Hypothalamus (tissue), 51 donors: ENCODE measurements at places on chromosomes 12 and 14.

- DNase-seq = no peak
Measured at GRCh38 chr12:118685983-118686607, 295.2 kb upstream of the SRRM4 start.

- no peak for DNase-seq
Measured at GRCh38 chr12:57539134-57539768, 7.7 kb downstream of the DCTN2 start.

DNA sequence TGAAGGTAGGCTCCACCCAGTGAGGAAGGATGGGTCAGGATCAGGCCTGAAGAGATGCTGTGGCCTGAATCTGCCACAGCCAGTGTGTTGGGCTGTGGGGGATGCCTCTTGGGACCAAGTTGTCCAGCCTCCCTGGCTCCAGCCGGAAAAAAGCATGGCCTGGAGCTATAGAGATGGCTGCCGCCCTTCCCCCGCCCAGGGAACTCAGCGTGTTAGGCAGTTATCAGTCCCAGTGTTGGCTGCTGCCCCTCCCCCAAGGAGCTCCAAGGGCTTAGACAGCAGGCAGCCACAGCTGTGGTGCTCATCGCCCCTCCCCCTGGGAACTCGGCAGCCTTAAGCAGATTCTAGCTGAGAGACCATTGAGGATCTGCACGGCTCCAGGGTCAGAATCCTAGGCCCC is 158.0 kb downstream of the CAPZA3 start:
- DNase-seq = no peak

GRCh38 chr14:49954171-49954631 is 61.3 kb downstream of the ARF6 start:
- no peak for DNase-seq

- no peak for DNase-seq
Measured at GRCh38 chr12:32285489-32285888, 113.9 kb upstream of the FGD4 start.

GRCh38 chr12:108788911-108789310 is 57.6 kb upstream of the CORO1C start:
- DNase-seq = no peak

- no peak for DNase-seq
Measured at GRCh38 chr12:31966558-31967205, 7.5 kb downstream of the RESF1 start.

DNA sequence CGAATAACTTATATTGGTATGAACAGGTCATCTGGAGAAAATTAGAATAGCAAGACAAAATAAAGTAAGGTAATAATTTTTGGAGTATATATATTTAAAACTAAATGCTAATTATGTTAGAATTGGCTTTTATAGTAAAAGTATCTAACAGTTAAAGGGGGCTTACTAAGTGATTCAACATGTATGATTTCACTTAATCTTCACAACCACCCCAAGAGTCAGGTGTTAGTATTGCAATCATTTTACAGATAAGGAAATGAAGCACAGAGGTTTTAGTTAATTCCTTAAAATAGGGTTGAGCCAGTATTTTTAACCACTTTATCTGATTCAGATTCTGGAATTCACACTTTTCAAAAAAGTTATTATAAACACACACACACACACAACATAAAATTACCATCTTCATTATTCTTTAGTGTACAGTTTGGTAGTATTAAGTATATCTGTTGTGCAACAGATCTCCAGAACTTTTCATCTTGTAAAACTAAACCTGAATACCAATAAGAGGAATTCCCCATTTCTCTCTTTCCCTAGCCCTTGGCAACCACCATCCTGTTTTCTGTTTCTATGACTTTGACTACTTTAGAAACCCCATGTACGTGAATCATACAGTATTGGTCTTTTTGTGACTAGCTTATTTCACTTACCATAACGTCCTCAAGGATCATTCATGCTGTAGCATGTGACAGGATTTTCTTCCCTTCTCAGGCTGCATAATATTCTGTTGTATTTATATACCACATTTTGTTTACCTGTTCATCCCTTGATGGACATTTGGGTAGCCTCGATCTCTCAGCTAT is 12.5 kb downstream of the A2M start:
- DNase-seq = no peak

- DNase-seq = no peak
Measured at GRCh38 chr14:96203635-96204034, 1.0 kb upstream of the BDKRB2 start.

DNA sequence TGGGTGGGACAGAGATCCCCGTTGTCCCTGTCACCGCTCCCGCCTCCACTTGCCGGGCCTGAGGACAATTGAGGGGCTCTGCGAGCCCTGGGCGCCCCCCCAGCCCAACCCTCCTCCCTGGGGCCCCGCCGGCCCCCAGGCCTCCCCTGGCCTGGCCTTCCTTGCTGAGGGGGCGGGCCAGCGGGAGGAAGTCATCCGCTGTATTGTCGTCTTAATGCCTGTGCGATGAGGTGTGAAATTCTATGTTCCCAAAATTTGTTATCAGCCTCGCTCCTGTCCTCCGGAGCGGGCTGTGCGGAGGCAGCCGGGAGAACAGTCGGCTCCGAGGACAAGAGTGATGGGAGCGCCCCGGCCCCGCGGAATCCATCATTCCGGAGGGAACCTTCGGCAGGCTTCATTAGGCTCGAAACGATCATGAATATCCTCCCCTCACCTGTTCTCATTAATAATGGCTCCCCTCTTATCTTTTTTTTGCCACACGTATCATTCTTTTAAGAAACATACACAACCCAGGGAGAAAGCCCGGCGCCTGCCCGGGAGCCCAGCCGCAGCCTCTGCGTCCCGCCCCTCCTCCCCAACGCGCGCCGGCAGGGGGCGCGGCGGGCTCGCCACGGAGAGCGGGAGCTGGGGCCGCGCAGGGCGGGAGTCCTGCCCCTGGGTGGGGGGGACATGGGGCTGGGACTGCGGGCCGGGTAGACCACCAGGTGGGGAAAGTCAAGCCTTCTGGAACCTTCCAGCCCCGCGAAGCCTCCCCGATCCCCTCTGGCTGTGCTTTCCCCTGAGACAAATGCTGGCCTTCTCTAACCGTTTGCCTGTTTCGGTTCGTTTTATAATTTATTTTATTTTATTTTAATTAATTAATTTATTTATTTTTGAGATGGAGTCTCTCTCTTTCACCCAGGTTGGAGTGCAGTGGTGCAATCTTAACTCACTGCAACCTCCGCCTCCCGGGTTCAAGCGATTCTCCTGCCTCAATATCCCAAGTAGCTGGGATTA is 17.1 kb upstream of the DLK1 start:
- DNase-seq = no peak
